ENCODE measurements at places on chromosomes 13 and 19. TPM values are rescaled to one million over a fixed set of nuclear protein-coding genes. Genes with fewer than 3 reads are reported as not detected.

SLC46A3 gene
- 6.5 TPM for total RNA-seq

PLIN3 gene
- total RNA-seq: 32.3 TPM

POLRMT gene
- total RNA-seq: 10.3 TPM

CCNA1 gene
- not detected for total RNA-seq

ERCC5 gene
- total RNA-seq: 70.8 TPM

LRRC8E gene
- 1.3 TPM for total RNA-seq

All from urinary bladder (tissue), 4 donors.